ENCODE measurements at places on chromosomes 1 and 21. TPM values are rescaled to one million over a fixed set of nuclear protein-coding genes. Genes with fewer than 3 reads are reported as not detected.

GRCh38 chr1:151585622-151586021 lies 26.2 kb upstream of the SNX27 start:
- no peak for DNase-seq

GRCh38 chr1:22184892-22185612 lies 42.2 kb upstream of the WNT4 start:
- DNase-seq = no peak

CD55 gene
- 5.1 TPM for total RNA-seq

- no peak for DNase-seq
Measured at GRCh38 chr1:245678860-245679411, 524.2 kb downstream of the KIF26B start.
